ENCODE measurements at places on chromosomes 1 and 21.
A peak's percentile ranks its signal among the peaks of the same experiment; 100 is the strongest.

DNA sequence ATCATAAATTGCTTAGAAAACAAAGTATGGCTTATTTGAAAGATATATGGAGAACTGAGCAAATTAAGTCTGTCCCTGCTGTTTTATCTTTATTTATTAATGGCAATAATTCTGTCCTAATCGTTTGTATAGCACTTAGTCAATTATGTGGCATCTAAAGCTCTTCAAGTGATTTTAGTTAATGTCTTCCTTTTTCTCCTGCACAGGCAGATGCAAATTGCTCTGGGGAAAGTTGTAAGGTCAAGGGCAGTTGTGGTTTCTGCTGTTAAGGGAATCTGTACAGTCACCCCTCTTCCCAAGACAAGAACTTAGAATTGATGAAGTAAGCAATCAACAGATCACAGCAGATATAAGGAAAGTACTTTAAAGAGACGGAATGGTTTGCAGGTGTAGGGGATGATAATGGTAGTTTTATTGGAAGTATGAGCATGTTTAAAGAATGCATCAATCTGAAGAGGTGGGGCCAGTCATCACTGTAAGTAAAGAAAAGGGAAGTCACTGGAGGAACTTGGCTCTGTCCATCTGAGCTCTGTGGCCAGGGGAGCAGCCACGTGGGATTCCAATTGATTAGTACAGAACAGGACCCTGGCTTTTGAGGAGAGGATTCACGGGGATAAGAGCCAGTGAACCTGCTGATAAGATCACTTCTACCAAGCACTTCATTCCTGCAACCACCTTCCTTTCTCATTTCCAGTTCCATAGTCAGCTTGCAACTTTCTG is 116.0 kb upstream of the KCNJ6 start:
- no peak for DNase-seq

GRCh38 chr1:95625224-95625623 is 391.2 kb downstream of the RWDD3 start:
- DNase-seq = no peak

GRCh38 chr1:53172426-53173128 is 24.0 kb upstream of the CPT2 start:
- DNase-seq = no peak

DNA sequence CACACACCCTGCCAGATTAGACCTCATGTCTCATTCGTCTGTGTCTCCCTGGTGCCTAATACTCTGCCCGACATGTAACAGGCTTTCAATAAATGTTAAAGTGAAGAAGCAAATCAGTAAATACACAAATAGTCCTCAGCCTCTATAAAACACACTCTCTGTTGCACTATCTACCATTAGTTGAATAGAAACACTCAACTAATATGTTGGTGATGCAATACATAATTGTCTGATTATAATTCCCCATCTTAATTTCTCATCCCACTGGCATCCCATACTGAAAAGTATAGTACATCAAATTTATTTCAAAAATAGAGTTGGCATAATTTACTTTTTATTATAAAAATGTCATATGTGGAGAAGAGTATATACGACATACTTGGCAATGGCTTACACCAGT is 162.4 kb downstream of the PAPPA2 start:
- DNase-seq = no peak

DNA sequence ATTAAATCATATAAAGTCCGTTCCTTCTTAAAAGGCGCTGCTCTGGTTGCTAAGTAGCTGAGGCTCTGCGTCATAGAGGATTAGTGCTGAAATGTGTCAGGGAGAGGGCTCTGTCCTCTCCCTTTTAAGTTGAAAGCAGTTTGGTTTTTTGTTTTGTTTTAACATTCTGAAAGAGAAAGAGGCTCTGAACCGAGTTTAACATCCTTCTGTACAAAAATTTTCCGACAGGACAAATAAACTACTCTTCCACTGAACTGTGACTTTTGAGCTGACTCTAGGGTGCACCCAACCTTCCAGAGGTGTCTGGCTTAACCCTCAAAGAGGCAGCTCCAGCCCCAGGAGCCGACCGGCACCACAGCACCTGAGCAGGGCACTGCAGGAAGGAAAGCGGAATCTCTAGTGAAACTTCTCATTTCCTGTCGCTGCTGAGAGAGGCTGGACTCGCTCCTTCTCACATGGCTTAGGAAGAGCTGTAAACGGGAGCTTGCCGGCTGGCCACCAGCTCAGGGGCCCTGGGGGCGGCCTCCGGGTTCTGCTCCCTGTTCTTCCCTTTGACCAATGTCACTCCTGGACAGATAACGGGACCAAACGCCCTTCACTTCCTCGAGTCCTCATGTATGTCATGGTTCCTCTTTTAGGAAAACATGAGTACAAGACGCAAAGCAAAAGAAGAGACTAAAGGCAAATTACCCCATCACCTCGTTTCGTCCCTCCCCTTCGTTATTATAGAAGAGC is 1.2 kb downstream of the VAV3 start:
- peak; percentile 35 for DNase-seq

DNA sequence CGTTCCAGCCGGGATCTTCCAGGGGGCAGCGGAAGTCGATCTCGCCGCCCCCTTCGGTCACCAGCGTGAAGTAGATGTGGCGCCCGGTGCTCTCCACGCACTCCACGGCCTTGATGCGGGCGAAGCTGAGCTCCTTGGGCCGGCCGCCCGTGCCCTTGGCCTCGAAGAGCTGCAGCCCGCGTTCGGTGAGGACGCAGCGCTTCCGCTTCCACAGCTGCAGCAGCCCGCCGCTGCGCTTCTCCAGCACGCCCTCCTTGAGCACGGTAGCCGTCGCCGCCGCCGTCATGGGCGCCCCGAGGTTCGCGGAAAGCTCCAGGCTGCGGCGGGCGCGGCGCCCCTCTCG is 516 bp downstream of the PHLDA3 start:
- DNase-seq = peak; percentile 45

DNA sequence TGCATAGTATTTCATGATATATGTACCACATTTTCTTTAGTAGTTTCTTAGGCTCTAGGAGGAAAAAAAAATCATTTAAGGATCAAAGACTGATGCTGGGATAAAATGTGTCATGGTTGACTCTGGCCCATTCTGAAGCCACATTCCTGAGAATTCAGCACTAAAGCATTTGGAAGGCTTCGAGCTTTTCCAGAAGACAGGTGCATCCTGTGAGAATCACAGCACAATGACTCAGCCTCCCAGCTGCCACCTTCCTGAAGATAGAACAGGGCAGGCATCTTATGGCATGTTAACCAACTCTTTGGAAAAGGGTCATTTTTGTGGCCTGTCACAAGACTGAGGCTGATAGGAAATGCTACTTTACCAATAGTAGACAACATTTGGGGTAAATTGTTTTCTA is 359.9 kb downstream of the PCP4 start:
- no peak for DNase-seq
